ENCODE measurements at places on chromosomes 13 and 19.

DNA sequence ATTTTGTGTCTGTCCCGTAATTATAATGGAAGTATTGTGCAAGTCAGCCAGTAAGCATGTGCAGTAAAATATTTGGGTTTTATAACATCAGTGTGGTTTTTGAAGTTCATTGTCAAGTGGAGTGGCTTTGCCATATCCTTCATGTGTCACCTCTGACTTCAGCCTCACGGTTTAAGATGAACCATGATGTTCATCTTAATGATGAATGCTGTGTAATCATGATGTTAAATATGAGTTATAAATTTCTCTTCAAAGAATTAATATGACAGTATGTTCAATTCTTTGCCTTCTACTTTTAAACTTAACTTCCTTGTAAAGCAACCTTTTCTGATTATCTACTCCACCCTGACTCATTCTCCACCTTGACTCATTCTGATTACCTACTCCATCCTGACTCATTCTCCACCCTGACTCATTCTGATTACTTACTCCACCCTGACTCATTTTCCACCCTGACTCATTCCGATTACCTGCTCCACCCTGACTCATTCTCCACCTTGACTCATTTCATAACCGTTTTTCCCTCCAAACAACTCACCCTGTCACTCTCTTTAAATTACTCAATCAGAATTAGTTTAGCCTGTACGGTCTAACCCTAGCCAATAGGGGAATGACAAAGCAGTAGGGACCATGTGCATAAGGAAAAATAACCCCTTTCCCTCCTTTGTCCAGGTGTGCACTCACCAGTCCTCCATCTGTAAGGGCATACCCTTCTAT, 50.3 kb upstream of the ANKRD10 start:
- DNase-seq = peak; percentile 35

DNA sequence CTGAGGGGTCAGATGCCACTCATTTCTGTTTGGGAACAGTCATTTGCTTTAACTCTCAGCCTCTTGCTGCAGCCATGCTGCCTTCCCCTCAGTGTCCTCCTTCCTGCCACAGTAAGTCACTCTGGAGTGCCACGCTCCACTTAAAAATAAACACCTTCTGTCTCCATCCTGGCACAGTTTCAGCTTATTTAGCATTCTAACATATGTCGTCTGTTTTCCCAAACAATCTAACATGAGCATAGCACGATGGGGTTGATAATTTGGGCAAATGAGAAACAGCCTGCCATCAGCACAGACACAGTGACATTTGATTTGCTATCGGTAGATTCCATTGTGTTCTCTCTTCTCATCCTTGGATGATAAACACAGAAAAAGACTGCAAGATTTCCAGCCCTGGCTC, 768.6 kb downstream of the UQCRFS1 start:
- no peak for DNase-seq

DNA sequence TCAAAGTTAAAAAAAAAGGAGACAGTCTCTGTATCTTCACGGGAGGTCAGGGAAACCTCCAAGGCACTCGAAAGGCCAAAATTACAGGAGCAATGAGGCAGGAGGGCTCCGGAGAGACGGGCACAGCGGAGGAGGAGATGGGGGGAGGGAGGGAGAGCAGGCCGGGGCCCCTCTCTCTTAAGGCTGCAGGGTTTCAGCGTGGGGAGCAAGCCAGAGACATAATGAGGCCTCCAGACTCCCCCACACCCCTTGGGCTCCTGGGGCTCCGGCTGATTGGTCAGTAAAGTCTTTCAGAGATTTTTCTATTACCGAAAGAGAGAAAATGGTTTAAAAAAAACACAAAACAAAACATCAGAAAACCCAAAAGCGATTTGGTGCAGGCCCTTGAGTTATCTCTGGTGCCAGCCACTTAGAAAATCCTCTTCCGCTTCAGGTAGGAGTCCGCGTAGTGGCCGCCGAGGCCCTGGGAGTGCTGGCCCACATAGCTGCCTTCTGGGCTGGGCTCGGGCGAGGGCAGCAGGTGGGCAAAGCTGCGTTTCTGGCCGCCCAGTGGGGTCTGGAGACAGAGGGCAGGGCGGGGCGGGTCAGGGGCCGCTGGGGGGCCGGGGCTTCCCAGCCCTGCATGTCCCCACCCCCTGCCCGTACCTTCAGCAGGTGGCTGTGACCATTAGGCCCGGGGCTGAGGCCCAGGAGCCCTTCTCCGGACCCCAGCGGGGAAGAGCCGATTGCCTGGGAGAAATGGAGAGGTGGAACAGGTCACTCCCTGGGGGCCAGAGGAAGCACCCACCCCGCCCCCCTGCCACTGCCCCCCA, 1.4 kb upstream of the FDX2 start:
- DNase-seq = no peak

GRCh38 chr13:41006978-41007743, 12.0 kb downstream of the ELF1 start:
- no peak for DNase-seq

DNA sequence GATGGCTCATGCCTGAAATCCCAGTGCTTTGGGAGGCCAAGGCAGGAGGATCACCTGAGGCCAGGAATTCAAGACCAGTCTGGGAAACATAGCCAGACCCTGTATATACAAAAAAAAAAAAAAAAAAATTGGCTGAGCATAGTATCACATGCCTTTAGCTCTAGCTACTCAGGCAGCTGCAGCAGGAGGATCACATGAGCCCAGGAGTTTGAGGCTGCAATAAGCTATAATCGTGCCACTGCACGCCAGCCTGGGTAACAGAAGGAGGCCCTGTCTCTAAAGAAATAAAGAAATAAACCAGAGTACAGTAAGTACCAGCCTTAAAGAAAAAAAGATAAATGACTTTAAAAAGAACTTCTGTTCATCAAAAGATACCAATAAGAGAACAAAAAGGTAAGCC, 52.9 kb downstream of the FAM124A start:
- no peak for DNase-seq
